GM12864 (cell line): ENCODE measurements at places on chromosomes 11 and 22.

- DNase-seq, result no peak
These were observed 67.9 kb upstream of the GRK3 start for GRCh38 chr22:25496396-25497064.

GRCh38 chr11:46293641-46294103, 16.2 kb downstream of the CREB3L1 start:
- no peak for DNase-seq

DNA sequence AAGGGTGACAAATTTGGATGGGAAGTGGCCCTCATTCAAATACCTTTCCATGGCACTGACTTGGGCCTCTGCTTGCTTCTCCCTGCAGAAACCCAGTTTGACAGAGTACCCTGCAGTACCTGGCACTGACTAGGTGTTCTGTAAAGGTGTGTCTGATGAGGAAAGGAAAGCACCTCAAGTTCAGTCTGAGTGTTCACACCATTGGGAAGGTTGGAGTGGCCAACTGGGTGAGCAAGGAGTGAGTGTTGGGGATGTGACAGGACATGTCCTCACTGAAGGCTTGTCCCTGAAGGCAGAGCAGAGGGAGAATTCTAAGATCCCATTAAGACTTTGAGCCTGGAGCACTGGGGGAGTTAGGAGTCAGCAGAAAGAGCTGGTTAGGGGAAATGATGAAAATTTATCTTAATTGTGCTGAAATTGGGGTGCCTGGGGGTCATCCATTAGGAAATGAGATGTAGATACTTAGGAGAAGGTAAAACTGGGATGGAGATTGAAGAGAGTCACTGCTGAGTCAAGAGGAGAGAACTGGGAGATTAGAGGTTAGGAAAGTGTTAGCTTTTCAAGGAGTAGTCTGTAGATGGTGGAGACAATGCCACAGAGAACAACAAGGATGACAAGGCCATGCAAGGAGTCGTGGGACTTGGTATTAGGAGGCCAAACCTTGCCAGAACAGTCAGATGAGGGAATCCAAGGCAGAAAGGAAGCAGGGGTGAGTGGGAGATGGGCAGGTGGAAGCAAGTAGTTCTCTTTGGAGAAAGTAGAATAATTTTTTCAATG, 6.1 kb downstream of the SREBF2 start:
- no peak for DNase-seq

DNA sequence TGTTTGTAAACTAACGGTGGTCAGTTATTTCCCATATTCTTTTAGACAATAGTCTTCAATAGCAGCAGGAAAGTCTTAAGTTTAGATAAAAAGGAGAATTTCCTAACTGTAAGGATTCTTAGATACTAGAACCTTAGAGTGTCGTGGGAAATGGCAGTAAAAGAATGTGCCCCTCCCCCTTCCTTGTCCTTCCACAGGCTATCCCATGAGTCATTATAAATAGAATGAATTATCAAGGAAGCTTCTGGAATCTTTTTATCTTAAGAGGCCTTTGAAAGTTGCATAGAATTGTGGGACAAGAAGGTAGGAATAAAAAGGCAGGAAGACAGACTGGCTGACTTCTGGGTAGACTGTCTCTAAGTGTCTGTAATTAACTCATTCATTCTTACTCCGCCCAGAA, 165.2 kb upstream of the TBCEL start:
- no peak for DNase-seq

DNA sequence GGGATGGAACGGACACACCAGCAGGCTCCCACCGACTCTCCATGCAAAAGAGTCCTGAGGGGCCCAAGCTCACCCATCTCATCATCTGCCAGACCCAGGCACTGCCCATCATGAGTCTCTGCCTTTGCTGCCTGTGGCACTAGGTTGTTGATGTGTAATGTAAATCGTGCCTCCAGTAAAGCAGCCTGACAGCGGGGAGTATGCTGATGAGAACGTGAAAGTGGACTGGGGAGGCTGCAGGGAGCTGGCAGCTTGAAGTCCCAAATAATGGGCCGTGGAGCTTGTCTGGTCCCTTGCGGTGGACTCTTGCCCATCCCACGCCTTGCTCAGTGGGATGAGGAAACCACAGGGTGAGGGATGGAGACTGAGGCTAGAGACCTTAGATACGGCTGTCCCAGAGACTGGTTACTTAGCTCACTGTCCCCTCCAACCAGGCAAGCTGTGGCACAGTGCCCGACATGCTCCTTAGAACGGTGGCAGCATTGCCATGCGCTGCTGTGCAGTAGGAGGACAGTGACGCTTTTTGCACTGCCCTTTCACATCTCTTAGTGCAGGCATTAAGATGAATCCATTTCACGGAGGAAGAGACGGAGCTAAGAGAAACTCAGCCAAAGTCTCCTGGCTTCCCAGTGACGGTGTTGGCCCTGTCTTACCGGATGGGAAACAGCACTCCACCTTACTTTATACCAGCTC, 39.6 kb upstream of the PLET1 start:
- no peak for DNase-seq
